Hippocampal formation (tissue), 2 donors: ENCODE measurements at places on chromosomes 6 and 20.

DNA sequence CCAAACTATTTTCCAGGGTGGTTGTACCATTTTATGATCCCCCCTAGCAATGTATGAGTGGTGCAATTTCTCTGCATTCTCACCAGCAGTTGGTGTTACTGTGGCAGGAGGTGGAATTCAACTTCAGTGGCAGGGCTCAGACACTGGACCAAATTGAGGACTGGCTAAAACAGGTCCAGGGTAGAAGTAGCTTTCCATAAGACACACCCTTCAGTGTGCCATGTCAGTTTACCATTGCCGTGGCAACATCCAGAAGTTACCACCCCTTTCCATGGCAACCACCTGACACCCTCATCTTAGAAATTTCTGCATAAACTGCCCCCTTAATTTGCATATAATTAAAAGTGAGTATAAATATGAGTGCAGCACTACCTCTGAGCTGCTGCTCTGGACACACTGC is 180.7 kb upstream of the GGTLC1 start:
- no peak for DNase-seq

- no peak for DNase-seq
These were observed 25.3 kb upstream of the TRAF3IP2 start for GRCh38 chr6:111631018-111631417.

DNA sequence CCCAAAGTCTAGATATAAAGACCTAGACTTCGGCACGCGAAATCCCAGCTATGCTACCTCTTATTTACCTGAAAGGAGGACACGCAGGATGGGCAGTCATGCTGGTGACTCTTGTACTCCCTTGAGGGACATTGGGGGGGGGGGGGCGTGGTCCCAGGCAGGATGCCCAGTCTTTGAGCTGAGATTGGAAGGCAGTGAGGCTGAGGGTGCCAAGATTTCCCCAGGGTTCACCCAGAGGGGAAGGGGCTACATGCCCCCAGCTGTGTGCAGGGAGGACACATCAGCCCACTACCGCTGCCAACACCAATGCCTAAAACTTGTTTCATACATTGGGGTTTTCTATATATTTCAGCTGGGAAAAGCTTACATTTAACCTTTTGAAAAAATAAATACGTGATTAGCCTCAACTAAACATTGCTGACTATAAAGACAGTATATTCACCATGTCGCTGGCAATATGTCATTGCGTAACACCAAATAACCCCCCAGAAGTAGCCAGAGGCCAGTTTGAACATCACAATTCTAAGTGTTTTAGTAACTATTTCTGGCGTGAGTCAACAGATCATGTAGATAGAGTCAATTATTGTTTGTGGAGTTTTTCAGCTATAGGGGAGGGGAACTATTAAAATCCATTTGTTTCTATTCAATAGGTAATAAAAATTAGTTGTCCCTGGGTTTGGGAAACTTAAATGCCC is 21.6 kb downstream of the MGME1 start:
- DNase-seq = no peak

- DNase-seq = no peak
These were observed 25.3 kb upstream of the KIF3B start for GRCh38 chr20:32252189-32252588.

- no peak for DNase-seq
These were observed 41.3 kb downstream of the KIAA1755 start for GRCh38 chr20:38219006-38219950.

GRCh38 chr6:82953871-82954270 is 111.8 kb downstream of the UBE3D start:
- DNase-seq = no peak

GRCh38 chr6:85126485-85127167 is 323.3 kb upstream of the NT5E start:
- no peak for DNase-seq

- no peak for DNase-seq
These were observed 27.7 kb downstream of the ZBP1 start for GRCh38 chr20:57592263-57593092.

- no peak for DNase-seq
These were observed 7.3 kb upstream of the DOK5 start for GRCh38 chr20:54468082-54468481.

DNA sequence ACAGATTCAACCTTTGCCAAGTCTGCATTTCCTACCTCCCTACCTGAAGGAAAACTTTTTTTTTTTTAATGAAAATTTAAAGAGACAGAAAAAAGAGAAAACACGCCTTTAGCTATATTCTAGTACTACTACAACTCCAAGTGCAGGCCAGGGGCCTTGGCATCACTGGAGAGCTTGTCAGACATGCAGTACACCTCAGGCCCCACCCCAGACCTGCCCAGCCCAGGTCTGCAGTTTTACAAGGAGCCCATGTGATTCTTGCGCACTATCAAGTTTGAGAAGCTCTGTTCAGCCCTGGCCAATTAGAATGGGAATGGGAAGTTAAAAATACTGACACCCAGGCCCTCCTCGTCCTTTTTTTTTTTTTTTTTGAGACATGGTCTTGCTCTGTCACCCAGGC is 85.0 kb downstream of the NFATC2 start:
- DNase-seq = no peak

DNA sequence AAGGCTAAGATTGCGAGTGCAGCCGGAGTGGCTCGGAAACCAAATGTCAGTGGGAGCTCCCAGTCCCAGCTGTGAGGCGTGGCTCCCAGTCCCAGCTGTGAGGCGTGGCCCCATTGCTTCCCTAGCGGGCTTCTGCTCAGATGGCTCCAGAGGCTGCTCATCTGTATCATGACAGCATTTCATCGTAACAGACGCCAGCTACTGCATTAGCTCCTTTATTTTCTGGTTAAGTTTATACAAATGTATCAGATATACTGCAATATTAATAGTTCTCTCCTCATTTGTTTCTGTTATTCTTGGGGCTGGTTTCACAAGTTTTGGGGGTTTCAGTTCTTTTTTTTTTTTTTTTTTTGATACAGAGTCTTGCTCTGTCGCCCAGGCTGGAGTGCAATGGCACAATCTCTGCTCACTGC is 34.7 kb upstream of the TBXT start:
- no peak for DNase-seq

DNA sequence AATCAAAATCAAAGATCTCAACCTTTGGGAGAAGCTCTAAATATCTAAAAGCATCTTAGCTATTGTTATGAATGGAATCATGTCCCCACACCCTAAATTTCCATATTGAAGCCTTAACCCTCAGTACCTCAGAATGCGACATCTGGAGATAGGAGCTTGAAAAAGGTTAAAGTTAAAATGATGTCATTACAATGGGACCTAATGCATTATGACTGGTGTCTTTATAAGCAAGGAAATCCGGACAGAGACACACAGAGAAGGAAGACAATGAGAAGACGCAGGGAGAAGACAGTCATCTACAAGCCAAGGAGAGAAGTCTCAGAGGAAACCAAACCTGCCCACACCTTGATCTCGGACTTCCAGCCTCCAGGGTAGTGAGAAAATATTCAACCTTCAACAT is 46.1 kb downstream of the KIF13A start:
- DNase-seq = no peak

DNA sequence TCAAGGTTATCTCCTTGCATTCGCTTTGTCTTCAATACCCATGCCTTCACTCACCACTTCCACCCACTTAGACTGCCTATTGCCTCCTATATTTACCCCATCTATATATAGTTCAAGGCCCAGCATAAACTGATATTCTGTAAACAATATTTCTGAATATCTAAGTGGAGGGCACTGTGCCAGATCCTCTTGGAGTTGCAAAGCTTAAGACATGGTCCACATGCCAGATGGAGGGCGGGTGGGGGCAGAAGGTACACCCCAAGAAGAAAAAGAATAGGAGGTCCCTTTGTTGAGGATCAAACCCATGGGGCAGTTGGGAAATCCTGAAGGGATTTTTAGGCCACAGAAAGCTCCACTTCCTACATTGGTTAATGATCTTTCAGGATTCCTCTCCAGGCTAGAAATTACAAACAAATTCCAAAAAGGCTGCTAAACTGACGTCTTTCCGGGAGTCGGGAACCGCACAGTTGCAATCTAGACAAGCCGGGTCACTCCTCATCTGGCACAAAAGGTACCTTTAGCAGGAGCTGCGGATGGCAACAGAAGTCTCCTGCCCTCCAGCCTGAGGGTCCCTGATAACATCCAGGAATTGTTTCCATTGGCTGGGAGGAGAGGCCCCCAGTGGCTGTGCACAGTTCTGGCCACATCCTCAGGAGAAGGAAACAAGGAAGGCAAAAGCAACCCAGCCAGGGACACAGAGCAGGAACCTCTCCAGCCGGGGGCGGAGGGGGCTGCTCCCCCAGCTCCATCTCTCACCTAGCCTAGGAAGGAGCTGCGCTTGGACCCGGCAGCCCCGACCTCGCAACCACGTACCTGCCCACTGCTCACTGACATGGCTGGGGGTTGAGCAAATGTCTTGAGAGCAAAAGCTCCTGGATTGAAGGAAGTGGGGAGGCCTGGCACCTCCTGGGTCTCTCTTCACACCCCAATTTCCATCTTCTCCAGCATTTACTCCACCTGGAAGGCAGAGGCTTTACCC is 5.9 kb upstream of the LPIN3 start:
- no peak for DNase-seq

DNA sequence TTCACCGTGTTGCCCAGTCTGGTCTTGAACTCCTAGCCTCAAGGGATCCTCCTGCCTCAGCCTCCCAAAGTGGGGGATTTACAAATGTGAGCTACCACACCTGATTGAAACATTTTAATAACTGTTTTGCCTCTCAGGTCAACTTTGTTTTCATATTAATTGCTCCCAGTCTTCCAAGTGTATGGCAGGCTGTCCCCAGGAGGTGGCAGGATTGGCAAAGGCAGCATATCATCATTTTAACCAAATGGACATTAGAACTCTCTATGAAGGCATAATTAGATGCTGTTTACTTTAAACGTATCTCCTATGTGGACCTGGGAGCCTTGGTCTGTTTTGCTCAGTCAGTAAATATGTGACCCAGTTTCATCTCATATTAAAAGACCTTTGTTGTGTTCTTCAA is 59.2 kb upstream of the CSE1L start:
- DNase-seq = no peak

DNA sequence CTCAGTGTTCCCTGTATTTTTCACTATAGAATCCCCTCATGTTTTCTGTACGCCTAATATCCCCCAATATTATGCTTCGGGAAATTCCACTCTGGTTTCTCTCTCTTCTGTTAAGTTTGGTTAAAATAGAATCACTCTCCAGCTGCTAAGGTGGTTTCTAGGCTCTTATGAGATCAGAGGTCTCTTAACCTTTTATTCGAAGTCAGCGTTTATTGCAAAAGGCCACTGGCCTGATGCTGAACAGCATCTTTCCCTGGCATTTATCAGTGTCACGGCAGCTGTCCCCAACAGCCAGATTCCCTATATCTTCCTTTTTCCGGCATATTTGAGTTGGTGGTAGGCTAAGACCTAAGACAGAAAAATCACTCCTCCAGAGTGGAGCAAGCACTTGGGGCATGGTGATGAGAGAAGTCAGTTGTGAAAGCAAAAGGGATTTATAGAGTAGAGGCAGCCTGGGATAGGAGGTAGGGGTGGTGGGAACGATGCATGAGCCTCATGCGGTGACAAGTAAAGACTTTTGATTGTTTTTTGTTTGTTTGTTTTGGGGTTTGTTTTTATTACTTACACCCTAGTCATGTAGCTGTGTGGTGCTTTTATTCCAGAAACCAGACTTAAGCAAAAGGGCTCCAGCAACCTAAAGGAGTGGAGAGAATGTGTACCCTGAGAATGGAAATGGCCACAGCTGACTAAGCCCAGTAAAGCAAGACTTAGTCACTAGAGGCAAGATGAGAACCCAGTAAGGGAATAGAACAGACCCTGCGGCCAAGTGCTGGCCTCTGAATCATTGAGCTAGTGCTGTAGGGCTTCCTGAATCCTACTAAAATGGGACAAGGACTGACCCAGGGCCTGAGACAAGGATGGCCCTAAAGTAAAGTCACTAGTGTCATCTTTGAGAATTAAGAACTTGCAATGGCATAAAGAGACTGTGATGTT is 233.0 kb upstream of the PRND start:
- DNase-seq = no peak

DNA sequence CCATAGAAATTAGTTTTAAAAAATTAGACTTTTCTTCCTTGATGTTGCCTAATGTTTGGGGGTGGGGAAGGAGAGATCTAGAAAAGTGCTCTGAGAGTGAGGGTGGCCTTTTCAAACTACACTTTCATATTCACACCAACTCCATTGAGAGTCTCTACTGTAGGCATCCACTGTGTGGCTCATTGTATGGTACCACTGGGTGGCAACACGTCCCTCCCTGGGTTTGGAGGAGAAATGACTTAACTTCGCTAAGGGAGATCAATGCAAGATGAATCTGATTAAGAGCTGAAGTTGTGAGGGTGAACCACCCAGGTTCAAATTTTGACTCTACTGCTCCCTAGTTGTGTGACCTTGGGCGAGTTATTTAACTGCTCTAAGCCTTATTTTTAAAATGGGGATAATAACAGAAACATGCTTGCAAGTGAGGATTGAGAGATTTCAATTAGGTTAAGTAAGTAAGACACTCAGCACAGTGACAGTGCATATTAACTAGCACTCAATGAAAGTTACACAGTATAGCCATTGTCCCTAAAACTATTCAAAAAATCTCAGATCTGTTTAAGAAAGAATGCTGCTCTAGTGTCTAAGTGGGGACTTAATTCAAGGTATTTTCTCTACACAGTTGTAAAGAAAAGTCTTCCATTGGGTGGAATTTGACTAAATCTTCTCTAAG is 193.5 kb upstream of the CNR1 start:
- DNase-seq = no peak

- no peak for DNase-seq
These were observed 116.6 kb downstream of the CRYBG1 start for GRCh38 chr6:106477146-106477545.

DNA sequence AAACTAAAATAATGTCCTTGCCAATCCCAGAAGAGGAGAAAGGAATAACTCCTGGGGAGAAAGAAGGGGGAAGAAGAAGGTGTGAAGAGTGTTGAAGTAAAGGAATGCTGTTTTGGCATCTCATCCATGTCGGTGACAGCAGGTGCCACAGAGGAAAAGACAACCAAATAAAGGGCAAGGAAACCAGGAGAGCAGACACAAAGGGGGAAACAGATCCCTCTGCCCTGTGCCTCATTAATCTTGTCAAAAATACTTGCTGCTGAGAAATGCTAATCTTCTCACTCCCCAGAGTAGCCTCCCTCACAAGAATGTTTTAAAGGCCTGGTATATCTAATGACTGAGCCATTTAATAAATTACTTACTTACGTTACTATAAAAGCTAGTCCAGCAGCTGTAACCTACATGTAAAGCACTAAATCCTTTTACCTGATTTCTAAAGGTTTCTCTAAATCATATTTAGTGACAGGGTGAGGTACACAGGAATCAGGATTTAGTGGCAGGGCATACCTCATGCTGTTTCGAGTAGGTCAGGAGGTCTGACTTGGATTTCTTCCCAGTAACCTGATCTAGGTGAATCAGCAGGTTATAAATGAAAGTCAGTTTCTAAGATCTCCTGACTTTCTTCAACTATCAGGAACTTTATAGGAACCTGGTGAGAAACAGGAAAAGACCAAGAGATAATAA is 377.1 kb downstream of the CENPW start:
- DNase-seq = no peak
